Hematopoietic multipotent progenitor cell treated with erythropoietin and hydrocortisone succinate and interleukin-3 and kit ligand, for 17 days (in vitro differentiated cells): ENCODE measurements at places on chromosomes 5 and 9.

DNA sequence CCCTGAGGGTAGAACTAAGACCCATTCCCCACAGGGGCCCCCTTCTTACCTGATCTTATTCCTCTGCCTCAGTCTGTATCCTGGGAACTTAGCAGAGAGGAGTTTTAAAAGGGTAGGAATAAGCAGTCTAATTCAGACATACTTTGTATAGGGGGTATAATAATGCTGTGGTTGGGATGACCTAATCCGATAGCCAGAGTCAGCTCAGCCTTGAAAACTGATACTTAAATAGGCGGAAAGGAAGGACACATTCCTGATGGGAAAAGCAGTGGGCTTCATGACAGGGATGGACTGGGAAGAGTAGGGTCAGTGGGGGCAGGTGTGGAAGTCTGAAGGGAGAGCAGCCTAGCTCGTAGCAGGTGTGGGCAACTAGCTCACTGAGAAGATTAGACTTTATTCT is 52.2 kb upstream of the TESK1 start:
- no peak for DNase-seq

- DNase-seq: no peak
These were observed 45.3 kb downstream of the FBXW11 start for GRCh38 chr5:171961117-171961516.

DNA sequence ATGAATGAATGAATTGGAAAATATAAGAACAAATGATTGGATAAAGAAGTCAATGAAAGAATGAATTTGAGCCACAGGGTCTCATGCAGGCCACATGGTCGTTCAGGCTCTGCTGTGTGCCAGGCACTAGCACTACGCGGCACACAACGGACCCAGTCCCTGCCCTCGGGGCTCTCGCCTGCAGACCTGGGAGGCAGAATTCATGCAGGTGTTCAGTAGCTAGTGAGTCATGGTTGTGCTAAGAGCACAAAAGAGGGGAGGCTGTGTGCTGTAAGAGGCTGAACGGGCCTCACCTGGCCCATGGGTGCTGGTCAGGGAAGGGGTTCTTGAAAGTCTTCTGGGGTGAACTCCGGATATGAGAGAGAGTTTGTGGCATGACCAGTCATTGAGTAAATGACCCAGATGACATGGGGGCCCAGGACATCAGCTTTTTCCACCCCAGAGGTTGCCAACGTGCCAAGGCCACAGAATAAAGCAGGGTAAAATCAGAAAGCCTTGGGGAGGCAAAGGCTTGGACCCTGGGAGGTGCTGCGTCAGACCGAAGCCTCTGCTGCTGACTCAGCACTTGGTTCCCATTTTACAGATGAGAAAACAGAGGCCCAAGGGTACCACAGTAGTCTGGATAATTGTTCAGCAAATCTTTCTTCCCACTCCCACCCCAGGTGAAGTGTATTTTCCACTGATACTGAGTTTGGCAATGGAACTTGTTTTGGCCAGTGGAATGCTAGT is 264.3 kb upstream of the MVB12B start:
- no peak for DNase-seq

DNA sequence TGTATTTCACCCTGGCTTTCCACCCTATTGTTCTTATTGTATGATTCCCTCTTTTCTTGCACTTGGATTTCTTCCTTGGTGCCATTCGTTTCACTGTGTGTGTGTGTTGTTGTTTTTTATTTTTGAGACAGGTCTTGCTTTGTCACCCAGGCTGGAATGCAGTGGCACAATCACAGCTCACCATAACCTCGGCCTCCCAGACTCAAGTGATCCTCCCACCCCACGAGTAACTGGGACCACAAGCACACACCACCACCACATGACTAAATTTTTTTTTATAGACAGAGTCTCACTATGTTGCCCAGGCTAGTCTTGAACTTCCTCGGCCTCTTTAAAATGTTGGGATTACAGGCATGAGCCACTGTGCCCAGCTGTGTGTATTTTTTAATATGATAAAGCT is 72.0 kb downstream of the MLLT3 start:
- DNase-seq: no peak

DNA sequence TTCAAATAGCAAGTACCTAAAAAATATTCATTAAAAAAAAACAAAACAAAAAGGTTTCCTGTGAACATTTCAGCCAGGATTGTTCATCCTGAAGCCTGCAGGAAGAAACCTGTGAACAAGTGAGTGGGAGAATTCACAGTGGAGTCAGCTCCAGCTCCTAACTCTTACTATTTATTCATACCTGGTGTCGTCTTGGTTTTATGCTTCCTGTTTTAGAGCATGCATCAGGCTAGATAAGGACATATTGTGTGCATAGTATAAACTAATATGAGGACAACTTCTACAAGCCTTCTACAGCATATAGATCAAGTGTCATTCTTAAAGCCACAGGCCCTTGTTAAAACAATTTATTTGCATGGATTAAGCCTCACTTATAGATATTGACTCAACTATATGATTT is 169.9 kb downstream of the EFNA5 start:
- DNase-seq: no peak

DNA sequence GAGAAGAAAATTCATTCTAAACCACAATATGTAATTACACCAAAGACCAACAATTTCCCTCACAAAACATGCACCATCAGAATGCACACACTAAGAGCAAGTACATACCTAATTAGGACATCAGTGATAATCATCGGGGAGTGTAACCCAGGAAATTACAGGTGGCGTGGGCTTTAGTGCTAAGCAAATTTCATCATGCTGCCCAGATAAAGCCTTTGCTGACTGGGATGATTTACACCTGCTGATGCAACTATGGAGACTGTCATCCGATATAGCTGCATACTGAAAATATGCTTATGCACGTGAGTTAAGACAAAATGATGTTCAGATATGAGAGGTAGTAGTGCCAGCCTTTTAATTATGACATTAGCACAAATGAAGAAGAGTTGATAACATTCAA is 123.2 kb downstream of the DCP2 start:
- DNase-seq: no peak

DNA sequence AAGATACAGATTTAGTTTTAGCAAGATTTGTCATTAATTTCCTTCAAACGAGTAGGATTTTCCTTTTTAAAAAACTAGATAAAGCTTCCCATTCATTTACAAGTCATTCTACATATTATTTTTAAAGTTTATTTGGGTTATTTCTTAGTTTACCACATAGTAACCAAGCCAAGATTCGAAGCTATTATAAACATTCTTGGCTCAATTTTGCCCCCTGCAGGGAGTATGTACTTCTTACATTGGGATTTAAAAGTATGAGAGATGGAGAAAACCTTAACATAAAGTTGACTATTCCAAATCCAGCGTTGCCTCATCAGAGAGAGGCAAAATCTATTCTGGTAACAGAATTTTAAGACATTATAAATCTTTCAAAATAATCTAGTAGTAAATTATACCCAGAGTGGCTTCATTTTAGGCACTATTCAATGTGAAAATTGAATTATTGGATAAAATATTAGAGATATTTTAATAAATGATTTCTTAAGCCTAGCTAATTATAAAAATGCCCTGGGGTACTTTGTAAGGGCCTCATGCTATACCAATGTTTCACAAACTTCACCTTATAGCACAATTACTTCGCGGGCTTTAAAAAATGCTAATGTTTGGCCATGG is 39.1 kb downstream of the FBN2 start:
- DNase-seq: no peak

- DNase-seq: no peak
These were observed 38.9 kb upstream of the HMGCS1 start for GRCh38 chr5:43352131-43352530.

DNA sequence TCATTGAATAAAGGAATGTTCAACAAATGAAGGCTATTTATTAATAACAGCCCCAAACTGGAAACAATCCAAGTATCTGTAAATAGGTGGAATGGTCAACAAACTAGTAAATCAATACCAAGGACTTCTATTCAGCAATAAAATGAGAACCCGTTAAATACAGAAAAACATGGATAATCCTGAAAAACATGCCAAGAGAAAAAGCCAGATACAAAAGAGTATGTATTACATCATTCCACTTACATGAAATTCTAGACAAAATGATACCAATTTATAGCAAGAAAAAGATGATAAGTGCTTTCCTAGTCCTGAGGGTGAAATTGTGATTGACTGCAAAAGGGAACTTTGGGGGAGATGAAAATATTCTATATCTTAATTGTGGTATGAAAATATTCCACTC is 3.1 kb downstream of the PJA2 start:
- no peak for DNase-seq

GRCh38 chr9:135334953-135335460 is 144.6 kb upstream of the PPP1R26 start:
- no peak for DNase-seq

- DNase-seq: no peak
These were observed 8.4 kb downstream of the SLC36A3 start for GRCh38 chr5:151295138-151295537.
